ENCODE measurements at places on chromosomes 2 and 18.

DNA sequence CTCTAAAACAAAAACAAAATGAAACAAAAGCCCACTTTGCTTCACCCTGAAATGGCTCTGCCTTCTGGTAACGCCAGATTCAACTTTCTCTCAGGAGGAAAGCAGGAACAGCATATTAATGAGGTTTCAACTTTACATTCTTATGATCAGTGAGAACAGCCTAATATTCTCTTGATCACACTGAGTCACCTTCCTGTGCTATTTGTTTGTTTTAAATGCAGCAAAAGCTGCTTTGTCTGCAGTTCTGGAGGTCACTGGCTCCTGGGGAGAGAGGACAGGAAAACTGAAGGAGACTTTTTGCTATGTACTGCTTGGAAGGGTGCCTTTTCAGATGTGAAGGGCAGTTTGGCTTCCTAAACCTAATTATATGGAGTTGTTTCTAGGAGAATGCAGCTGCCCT is 48.1 kb downstream of the MAIP1 start:
- peak; percentile 29 for DNase-seq

- DNase-seq = no peak
Measured at GRCh38 chr2:172998547-172999272, 76.9 kb upstream of the MAP3K20 start.

GRCh38 chr2:219335373-219335786 is 2.8 kb upstream of the RESP18 start:
- DNase-seq = no peak

GRCh38 chr2:9105601-9106337 is 100.8 kb upstream of the ASAP2 start:
- DNase-seq = no peak

DNA sequence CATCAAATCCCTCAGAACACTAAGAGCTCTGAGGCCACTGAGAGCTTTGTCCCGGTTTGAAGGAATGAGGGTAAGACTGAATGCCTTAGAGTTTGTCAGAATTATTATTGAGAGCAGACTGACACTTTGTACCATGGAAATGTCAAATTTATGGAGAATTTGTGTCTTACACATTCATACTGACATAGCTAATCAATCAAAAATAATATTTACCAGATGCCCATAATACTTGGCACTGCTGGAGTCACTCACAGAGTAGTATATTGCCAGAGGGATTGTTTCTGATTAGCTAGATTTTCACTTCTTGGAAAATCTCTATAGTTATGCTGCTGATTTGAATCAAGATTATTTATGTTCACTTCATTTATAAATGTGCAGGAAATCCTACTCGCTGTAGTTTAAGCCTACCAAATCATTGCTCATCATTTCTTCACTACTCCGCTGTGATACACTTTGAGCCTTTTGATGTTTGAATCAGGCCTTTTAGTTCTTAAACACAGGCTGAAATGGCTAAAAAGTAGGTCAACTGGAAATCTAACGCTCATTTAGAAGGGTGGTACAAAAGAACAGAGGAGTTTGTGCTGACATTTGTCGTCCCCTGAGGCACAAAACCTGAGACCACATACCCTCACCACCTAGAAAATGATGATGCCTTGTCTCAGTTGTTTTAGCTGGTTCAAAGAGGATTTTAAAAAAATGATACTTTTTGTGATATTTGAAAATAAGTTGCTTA is 96.1 kb upstream of the CSRNP3 start:
- DNase-seq = no peak

GRCh38 chr18:41940506-41941215 is 14.4 kb upstream of the PIK3C3 start:
- DNase-seq = no peak

DNA sequence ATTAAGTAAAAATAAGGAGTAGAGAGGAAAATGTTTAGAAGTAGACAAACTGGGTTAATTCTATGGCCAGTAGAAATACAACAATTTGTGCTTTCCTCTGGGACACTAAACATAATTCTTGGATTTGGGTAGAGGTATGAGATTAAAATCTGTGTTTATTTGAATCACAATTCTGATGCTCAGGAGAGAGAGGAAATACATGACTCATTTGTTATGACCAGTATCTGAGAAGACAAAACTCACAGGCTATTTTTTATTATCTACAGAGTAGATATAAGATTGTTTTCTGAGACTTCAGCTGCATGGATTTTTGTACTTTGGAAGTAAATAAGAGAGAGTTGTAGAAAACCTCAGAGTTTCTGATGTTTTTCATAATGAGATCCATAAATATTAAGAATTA is 315.7 kb upstream of the CWC22 start:
- no peak for DNase-seq

GRCh38 chr2:68796295-68796905 is 61.8 kb downstream of the ARHGAP25 start:
- no peak for DNase-seq

DNA sequence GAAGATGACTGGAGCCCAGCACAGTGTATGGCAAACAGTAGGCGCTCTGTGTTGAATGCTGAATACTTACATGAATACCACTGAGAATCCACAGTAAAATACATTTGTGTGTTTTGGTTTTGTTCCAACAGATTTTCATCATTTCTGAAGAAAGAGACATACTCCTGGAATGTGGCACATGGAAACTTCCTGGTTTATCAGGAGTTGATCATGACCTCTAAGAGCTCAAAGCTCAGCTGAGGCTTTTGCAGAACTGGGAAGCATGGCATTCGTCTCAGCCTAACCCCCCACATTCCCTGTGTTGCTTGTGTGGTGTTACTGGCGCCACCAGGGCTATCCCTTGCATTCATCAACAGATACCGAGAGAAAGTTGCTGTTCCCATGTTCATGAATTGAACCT is 316.9 kb upstream of the REV1 start:
- DNase-seq = no peak

DNA sequence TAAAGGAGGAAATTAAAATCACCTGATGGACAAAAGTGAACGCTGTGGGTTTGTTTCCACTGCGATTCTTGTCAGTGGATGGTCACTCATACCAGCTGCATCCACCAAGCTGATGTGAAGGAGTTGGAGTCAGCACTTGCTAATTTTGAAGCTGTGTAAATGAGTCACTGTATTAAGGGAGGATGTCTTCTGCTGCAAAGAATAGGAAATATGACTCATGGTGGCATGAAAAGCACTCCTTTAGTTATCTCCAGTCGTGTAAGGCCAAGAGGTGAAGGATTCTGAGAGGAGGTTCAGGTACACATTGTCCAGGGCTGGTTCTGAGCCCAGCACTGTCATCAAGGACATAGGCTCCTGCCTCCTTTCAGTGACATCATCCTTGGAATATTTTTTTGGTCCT is 71.7 kb upstream of the SKOR2 start:
- DNase-seq = no peak

DNA sequence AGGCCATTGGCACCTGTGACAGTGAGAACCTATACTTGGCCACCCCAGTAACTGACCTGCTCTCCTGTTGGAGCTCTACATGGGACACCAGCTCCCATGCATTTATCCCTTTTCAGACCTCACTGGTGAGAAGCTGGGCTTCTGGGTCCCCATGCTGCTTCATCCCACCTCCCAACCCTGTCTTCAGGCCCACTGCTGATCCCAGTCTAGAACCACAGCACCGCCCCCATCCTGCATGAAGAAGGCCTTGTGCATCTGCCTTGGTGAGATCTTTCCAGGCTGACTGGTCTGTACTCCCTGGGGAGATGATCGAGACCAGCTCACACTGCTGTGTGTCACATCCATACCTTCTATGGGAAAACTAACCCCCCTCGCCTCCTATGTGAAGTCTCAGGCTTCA is 22.7 kb downstream of the TTC32 start:
- DNase-seq = no peak

- no peak for DNase-seq
Measured at GRCh38 chr2:232890896-232891601, 21.0 kb downstream of the SNORC start.

DNA sequence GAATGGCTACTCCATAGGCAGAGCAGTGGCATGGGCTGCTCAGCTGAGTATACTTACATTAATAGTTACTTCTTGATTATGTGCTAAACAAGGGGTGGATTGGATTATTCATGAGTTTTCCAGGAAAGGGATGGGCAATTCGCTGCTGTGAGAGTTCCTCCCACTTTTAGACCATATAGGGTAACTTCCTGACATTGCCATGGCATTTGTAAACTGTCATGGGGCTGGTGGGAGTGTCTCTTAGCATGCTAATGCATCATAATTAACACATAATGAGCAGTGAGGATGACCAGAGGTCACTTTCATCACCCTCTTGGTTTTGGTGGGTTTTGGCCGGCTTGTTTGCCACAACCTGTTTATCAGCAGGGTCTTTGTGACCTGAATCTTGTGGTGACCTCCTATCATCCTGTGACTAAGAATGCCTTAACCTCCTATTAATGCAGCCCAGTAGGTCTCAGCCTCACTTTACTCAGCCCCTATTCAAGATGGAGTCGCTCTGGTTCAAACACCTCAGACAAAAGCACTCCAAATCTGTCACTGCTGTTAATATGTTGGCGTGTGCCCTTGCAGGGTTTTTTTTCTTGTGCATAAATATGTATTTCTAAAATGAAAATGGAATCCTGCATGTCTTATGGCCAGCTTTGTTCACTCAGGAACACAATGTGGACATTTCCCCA is 56.0 kb downstream of the CYBRD1 start:
- no peak for DNase-seq

- no peak for DNase-seq
Measured at GRCh38 chr2:16745466-16745865, 79.8 kb upstream of the CYRIA start.

GRCh38 chr2:235614176-235614860 is 120.5 kb downstream of the AGAP1 start:
- DNase-seq = no peak

DNA sequence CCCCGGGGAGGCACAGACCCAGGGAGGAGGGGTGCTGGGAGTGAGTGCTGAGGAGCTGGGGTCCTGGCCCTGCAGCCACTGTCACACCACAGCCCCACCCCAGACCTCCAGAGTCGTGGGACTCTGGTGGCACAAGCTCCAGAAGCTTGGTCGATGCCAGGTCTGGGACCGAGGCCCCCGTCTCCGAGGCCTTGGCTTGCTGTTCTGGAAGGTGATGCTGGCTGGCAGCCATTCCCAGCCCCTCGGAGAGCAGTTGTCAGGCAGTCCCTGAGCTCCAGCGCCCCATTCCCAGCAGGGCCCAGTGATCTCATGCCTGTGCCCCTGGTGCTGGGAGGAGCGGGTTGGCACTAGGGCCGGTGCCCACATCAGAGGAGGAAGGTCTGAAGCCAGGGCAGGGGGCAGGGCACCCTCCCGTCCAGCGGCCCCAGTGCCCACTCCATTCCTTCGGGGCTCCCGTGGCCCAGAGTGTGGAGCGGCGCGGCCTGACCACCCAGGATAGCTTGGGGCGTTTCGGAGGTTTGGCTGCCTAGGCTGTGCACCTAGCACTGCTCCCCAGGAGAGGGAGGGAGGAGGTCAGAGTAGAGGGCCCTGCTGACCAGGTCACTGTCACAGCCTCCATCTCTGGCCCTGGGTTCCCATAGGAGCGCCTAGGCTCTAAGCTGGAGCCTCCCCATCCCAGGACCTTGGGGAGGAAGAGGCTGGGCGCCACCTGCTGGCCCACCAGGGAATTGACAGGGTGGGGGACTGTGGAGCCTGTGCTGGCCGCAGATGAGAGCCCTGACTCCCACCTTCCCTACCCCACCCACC is 16.8 kb upstream of the ALPI start:
- DNase-seq = no peak

- no peak for DNase-seq
Measured at GRCh38 chr2:110221938-110222337, 9.6 kb upstream of the MTLN start.

DNA sequence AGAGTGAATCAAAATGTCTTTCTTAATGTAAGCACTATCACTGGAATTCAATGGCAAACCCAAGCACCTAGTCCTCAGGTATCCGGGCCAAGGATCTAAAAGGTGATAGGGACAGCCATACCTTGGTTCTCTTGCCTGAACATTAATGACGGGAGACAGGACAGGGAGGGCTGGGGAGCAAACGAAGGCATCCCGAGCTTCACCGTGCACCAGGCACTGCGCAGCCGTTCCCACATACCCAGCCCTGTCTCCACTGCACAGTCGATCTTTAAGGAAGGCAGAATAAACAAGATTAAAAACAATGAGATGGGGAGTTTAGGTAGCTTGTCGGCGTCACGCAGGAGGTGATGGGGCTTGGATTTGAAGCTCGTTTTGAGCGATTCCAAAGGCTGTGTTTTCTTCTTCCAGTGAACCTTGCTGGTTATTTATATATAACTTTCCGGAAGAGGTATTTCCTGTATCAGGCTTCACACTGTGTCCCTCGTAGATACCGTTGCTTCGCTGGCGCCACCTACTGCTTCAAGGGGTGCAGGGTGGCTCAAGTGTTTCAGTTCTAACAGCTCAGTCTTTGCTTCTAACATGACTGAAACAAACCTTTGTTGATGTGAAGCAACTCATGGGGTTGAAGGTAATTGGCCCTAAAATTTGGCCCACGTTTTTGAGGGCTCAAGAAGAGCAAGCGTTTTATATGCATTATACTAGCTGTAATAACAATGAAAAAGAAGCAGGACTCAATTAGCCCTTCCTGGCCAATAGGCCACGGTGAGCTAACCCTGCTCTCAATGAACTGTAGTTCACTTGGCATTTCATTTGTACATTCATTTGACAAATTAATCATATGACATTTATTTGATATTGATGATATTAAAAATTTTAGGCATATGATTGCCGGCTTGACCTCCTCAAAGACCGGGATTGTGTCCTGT is 77.4 kb downstream of the DCDC2C start:
- DNase-seq = peak; percentile 18

- DNase-seq = no peak
Measured at GRCh38 chr2:206457188-206457634, 13.9 kb downstream of the ADAM23 start.

DNA sequence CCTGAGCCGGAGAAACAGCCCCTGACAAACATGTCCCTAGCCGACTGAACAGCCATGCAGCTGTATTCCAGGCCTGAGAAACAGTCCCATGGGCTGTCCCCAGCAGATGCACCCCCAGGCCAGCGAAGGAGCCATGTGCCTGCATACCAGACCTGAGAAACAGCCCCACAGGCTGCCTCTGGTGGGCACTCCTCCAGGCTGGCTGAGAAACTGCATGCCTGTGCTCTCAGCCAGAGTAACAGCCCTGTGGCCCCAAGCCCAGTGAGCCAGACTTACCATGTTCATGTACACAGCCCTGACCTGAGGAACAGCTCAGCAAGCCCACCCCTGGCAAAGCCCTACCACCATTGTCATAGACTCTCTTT is 24.8 kb downstream of the BOLL start:
- no peak for DNase-seq

DNA sequence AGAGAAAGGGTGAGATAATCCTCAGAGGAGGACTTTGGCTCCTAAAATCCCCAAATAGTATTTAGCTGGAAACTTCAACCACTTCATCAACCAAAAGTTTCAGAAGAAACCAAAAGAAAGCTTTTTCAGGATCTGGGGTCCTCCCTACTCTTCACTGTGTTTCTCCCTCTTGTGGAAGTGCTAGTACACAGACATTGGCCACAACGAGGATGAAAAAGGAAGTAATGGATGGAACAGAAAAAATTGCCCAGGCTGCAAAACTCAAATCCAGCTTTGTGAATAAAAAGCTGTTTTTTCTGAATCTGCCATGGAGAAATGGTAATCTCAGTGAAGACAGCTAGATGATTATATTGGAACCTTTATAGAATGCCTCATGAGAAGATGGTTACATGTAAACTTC is 4.0 kb downstream of the PID1 start:
- DNase-seq = no peak

GRCh38 chr2:30860726-30861125 is 53.5 kb upstream of the CAPN13 start:
- DNase-seq = no peak

All from brain pericyte (primary cell).